ENCODE measurements at places on chromosomes 13 and 19. TPM values are rescaled to one million over a fixed set of nuclear protein-coding genes. Genes with fewer than 3 reads are reported as not detected.

The PDX1 gene
- total RNA-seq, result 7.1 TPM

The ZNF324B gene
- 9.3 TPM for total RNA-seq

The LRRC8E gene
- total RNA-seq, result 4.3 TPM

The OR7C1 gene
- not detected for total RNA-seq

The RDH8 gene
- total RNA-seq, result not detected

- no peak for DNase-seq
These were observed 307.6 kb downstream of the SPRY2 start for GRCh38 chr13:80033286-80033685.

- no peak for DNase-seq
These were observed 72.8 kb upstream of the PCDH8 start for GRCh38 chr13:52921194-52921593.

- no peak for DNase-seq
These were observed 4.2 kb downstream of the SLC7A1 start for GRCh38 chr13:29591310-29591709.

DNA sequence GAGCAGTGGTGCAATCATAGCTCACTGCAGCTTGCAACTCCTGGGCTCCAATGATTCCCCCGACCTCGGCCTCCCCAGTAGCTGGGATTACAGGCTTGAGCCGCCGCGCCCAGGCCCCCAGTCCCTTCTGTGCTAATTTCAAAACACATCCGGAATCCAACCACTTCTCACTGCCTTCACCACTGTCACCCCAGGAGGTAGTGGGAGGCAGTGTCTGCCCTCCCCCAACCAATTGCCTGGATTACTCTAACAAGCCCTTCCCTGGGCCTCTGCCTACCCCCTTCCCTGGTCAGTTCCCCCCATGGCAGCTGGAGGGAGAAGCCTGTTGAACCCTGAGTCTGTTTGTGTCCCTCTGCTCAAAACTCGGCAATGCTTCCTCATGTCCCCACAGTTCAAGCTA, 2.3 kb downstream of the PRAM1 start:
- DNase-seq, result no peak

DNA sequence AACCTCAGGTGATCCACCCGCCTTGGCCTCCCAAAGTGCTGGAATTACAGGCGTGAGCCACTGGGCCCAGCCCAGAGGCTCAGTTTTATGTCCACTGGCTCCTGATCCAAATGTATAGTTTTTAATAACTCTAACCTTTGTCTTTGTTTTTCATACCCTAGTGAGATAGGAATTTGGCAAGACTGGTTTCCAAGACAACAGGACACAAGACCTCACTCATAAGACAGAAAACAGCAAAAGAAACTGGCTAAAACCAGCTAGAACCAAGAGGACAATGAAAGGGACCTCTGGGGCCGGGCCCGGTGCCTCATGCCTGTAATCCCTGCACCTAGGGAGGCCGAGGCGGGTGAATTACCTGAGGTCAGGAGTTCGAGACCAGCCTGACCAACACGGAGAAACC, 27.6 kb downstream of the CPT1C start:
- no peak for DNase-seq

DNA sequence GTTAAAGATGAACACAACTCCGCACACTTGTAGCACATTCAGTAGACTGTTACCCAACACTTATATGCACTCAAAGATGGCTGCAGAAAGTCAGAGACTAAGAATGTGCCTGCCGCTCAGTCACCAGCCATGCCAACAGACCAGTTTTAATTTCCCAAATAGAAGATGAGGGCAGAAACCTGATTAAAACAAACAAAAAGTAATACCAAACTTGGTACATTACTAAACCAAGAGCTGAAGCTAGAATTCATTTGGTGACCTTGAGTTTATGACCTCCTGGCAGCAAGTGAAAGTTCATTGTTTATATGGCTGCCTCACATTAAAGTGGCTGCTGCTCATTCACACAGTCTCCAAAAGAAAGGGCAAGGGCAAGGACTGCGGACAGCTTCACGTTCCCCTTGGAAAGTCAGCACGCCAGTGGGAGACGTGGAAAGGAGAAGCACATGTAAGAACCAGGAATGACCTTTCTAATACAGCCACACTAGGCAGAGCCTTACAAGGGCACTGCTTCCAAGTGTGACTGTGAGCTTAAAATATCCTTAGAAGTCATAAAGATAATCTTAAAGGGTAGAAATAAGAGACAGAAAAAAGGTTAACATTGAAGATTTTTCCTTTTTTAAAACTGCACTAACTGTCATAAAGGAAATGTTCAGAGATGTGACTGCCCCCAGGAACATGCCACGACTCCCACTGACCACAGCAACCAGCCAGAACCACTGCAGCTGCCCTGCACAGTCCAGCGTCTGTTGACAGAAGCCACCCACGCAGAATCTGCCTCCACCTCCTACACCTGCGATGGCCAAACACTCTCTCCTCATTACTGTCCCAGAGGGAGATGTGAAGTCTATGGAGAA, 73.5 kb downstream of the STK24 start:
- no peak for DNase-seq

DNA sequence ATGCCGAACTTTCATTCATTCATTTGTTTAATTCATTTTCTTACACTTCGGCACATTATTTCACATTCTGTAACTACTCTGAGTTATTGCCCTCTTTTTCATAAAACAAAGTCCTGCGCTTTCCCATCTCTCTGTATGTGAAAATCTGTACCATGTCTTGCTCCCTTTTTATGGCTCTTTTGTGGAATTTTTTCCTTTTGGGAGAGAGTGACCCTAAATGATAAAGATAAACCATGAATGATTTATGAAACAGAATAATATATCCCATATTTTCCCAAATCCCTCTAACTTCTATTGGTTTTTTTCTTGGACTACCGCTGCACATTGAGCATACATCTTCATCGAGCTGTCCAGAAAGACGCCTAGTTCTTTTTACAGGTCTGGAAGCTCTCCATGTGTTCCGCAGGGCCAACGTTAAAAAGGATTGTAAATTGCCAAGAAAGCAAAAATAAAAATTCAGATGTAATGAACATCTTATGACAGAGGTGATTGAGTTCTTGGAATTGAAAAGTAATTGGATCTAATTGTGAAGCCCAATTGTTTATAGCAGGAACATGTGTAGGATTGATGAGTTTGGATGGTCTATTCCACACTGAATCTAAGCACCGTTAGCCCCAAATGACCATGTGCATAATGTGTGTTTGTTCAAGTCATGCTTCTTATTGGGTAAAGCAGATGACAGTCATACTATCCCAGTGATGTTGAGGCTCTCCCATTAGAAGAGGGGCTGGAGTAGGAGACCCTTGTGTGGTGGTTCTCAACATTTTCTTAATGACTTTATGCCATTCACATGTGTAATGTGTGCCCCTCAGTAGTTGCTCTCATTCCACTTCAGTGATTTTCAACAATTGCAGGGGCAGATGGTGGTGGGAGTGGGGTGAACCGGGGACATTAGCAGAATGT, 378.9 kb downstream of the DLEU7 start:
- no peak for DNase-seq

- peak; percentile 78 for DNase-seq
These were observed 13.7 kb downstream of the PVR start for GRCh38 chr19:44657211-44657921.

Data from type B pancreatic cell (in vitro differentiated cells).